GM20000 (cell line): ENCODE measurements at places on chromosomes 7 and 10.

DNA sequence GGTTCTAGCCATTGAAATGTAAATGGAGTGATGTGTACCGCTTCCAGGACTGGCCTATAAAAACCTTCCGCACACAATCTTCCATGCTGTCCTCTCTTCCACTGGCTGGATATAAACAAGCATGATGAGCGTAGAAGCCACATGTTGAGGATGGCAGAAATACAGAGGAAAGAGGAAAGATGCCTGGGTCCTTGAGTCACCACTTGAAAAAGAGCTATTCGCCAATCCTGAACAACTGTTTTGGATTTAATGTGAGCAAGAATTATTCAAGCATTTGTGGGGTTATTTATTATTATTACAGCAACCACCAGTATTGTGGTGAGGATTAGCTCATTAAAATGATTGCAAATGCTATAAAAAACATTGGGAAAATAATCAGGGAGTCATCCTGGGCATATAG, 45.8 kb upstream of the PLXNA4 start:
- DNase-seq: no peak

DNA sequence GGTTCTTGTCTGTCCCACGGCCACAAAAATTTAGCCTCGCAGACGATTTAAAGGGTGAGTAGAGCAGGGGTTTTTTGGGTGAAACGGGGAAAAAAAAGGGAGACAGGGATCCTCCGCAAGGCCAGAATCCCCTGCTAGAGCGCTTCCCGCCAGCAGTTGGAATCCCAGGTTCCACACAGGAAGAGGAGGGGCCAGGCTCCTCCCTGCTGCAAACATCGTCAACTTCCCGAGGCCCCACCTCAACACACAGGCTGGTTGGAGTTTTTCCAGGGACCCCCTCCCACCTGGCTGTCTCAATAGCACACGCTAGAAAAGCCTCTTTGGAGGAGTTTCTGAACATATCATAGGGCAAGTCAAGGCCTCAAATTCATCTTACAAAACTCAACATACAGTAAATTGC, 112.7 kb downstream of the MTERF1 start:
- DNase-seq: no peak

DNA sequence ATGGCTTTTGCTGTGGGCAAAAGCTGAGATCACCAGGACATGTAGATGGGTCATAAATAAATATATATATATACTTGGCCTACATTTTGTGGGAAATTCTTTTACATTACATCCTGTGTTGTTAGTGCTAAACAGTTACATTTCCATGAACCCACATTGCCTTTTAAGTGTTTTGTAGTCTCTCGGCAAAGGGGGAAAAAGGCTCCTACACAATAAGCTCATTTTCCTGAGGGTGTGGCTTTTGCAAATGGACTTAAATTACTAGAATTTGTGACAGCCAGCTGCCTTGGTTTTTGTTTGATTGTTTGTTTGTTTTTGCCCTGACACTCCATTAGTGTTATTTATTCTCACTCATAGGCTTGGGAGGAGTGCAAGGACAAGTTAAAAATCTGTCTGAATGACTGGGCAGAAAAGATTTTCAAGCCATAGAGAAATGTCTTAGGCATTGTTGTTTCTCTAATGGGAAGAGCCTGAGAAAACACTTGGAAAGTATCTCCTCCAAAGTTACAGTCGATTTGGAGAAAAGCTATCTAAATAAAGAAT, 128.8 kb downstream of the DGKB start:
- no peak for DNase-seq

DNA sequence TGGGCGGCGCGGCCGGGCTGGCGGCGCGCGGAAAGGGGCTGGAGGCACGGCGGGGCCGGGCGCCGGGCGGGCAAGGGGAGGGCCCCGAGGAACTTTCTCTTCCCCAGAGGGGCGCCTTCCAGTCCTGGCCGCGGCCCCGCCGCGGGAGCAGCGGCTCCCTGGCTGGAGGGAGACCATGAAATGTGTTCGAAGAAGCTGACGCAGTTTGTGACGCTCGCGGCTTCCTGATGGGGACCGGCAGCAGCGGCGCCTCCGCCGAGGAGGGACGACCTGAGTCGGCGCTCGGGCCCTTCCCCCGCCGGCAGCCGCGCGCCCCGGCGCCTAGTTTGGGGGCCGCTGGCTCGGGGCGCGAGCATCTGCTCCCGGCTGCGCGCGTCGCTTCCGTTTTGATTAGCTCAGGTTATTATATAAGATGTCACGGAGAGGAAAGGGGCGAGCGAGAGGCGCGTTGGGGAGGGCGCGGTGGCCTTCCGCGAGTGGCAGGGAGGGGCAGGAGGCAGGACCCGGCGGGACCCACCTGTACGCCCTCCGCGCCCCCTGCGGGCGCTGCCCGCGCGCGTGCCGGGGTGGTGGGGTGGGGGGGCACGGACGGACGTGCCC, 57.1 kb upstream of the PCGF5 start:
- peak; percentile 86 for DNase-seq

- no peak for DNase-seq
Observed at GRCh38 chr10:110858297-110858934, 13.3 kb upstream of the PDCD4 start.
